Skin of body (tissue), 3 donors: ENCODE measurements at places on chromosomes 2 and 18.

GRCh38 chr2:227374158-227374557 is 4.9 kb downstream of the TM4SF20 start:
- DNase-seq = peak; percentile 40

DNA sequence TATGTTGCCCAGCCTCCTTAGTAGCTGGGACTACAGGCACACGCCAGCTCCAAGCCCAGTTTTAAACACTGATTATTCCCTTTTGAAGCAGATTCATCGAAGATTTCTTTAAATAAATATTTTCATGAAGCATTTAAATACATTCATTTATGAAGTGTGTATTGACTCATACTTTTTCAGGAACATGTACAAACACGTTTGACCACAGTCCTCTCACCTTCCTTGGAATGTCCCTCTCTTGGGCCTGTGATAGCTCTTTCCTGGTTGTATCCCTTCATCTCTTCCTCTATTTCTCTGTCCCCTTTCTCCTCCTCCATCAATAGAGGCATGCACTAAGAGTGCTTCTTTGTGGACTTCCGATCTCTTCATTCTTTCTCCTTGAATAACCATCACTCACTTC is 2.5 kb downstream of the PSTPIP2 start:
- no peak for DNase-seq

DNA sequence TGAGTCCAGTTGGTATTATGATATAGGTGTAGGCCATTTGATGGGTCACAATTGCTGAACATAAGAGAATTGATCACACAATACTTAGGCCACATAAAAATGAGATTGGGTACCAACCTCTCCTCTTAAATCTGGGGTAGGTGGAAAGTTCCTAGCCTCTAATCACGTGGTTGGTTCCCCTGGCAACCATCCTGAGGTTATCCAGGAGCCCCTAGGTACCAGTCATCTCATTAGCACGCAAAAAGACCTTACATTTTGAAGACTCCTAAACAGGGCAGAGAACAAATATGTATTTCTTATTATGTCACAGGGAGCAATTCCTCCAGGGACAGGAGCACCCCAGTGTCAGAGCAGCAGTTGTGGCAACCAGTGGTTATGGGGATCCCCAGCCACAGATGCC is 12.7 kb upstream of the SELENOI start:
- DNase-seq = no peak

- DNase-seq = no peak
Observed at GRCh38 chr2:3645745-3646389, 12.1 kb upstream of the ALLC start.

DNA sequence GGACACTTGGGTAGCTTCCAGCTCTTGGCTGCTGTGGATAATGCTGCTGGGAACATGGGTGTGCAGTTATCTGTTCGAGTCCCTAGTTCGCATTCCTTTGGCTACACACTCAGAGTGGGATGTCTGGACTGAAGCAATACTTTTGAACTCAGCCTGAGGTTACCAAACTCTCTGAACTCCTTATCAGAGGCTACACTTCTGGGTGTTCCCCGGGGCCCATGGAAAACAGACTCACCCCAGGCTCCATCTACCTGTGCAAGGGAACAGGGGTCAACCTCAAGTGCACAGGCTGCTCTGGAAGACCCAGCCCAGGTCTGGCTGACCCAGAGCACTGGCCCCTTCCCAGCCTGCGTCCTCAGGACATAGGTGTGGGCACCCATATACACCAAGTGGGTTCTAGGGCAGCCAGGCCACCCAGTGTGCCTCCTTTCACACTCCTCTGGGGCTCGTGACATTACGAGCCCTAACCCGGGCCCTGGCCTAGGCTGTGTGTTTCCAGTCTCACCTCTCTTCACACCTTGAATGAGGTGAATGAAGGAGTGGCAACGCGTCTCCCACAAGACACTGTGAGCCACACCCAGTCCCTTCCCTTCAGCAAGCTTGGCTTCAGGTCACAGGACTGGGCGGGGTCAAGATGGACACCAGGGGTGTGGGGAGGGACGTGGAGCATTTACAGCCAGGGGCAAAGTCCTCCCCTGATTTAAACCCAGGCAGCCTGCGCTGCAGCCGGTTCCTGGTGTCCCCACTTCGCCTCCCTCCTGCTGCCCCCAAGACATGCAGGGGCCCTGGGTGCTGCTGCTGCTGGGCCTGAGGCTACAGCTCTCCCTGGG is at the start of gene ALPI:
ALPI (plus strand) TSS at position 728 of the 830 bp plus-strand sequence; CDS start at position 775, 47 bp downstream.
- no peak for DNase-seq

DNA sequence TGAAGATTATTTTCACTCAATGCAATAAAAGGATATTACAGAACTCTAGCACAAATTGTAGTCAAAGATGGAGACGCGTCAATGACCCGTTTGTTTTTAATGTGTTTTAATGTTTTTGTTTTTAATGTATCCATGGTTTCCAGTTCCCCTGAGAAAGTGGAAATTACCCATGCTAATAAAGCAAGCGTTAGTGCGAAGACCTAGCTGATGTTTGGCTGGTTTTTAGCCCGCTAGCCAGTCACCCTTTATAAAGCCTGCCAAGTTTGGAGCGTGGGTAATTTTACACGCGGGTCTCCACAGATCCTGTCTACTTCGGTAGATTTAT is 430 bp upstream of the CHMP1B start:
- DNase-seq = peak; percentile 90

GRCh38 chr2:65279756-65280155 is 52.1 kb downstream of the ACTR2 start:
- no peak for DNase-seq

GRCh38 chr2:119753041-119753929 is 6.4 kb upstream of the PTPN4 start:
- peak; percentile 4 for DNase-seq

DNA sequence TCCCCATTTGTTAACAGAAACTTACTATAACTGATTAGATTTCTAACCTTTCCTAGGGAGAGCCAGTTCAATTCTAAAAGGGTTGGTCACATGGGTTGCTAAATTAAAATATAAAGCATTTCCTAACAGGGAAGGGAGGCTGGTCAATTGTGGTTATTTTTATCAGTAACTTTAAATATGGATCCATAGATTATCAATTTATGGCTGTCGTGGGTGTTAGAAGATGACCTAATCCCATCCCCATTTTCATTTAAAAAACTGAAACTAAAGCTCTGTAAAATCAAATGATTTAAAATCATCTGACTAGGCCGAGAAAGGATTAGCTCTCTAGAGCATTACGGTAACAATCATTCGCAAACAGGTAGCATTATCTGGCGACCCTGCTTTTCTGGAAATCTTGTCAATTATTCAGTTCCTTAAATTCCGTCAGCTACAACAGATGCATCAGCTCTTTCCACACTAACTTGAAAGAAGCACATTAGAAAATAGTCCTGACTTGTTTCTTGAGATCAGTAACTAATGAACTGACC is 953 bp upstream of the HNRNPA3 start:
- DNase-seq = no peak

- DNase-seq = no peak
Observed at GRCh38 chr2:47172156-47172921, 17.2 kb upstream of the STPG4 start.

GRCh38 chr2:120619579-120619978 is 116.1 kb upstream of the GLI2 start:
- no peak for DNase-seq

- DNase-seq = no peak
Observed at GRCh38 chr2:54665436-54665856, 58.0 kb upstream of the EML6 start.

DNA sequence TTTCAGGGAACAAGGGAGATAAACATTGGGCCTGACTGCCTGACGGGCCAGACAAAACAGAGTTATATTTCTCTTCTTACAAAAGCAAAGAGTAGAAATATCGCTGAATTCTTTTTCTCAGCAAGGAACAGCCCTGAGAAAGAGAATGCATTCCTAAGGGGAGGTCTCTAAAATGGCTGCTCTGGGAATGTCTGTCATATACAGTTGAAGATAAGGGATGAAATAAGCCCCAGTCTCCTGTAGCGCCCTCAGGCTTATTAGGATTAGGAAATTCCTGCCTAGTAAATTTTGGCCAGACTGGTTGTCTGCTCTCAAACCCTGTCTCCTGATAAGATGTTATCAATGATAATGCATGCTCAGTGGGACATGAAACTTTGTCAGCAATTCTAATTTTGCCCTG is 134.9 kb upstream of the CNTNAP5 start:
- no peak for DNase-seq

DNA sequence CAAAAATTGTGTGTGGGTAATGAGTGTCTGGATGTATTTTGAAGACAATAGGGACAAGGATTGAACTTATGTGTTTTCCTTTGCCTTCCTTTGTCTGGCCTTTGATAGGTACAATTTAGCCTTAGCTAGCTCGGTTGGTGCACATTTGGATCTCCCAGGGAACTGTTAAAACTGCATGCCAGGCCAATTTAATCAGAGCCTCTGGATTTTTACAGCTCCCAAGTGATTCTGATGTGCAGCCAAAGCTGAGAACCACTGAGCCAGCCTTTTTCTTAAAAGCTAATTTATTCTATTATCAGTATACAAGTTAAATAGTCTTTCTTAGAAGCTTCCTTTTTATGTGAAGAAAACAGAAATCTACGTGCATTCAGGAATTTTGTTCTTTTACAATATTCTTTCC is 25.0 kb downstream of the PLEK start:
- DNase-seq = no peak

DNA sequence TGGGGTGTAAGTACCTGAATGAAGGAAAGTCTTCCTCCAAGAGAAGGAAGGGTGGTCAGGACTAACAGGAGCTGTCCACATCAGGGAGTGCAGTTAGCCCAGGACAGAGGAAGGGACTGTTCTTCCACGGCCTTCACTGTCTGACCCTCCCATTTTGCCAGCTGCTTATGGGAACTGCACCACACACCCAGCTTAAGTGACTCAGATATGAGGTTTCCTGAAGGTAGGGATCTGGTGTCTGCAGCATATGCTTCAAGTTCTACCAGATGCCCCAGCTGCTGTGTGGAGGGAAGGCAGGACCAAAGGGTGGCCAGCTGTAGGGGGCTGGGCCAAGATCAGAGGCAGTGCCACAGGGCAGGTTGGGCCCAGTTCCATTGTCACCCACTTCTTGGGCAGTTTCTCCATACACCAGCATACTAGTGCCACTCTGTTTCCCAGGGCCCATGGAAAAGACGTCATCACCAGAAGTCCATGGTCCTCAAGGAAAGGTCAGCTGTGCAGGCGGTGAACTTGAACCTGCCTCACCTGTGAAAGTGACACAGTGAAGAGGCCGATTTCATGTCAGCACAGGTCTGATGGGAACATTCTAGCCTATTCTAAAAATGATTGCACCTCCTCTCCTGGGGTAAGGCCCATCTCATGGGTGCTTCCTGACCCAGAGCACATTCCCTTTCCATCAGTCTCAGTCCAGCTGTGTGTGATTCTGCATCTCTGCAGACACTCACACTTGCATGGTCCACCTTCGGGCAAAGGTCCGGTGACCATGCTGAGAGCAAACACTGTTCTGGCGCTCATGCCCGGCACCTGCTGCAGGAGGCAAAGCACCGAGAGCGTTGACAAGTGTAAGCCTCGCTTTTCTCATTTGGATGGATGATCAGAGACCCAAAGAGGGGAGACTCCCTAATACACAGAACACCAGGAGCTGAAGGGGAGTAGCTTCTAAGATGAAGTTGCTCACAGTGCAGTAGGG is 68.0 kb downstream of the ACAA2 start:
- DNase-seq = no peak

DNA sequence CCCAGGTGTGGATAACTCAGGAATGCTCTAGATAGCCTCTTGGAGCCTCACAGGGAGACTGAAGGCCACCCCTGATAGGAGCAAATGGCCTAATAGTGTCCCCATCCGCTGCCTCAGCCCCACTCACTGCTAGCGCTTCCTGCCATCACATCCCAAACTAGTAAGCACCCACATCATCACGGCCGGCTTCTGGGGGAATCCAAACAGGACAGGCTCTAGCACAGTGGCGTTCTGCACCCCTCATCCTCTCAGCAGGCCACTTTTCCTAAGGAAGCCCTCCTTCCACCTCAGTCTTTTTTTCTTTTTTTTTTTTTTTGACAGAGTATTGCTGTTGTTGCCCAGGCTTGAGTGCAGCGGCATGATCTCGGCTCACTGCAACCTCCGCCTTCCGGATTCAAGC is 6.3 kb upstream of the AMER3 start:
- DNase-seq = no peak

DNA sequence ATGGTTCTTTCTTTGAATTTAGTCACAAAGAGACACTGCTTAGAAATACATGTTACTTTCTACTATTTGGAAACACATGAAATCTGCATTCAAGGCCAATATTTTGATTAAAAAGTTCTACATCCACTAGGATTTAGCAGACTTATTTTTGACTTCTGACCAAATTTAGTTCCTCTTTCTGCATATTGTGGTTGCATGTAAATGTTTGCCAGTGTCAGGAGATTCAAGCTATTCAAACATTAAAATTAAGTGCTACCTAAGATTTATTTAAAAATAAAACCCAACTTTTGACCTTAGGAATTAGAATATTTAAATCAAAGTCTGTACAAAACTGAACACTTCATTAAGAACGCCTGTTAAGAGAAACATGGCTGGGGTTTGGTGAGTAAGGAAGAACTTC is 891.1 kb downstream of the CPS1 start:
- no peak for DNase-seq

- no peak for DNase-seq
Observed at GRCh38 chr2:74982577-74982976, 24.1 kb downstream of the POLE4 start.

GRCh38 chr2:15565994-15566671 is 5.0 kb upstream of the NBAS start:
- DNase-seq = no peak

DNA sequence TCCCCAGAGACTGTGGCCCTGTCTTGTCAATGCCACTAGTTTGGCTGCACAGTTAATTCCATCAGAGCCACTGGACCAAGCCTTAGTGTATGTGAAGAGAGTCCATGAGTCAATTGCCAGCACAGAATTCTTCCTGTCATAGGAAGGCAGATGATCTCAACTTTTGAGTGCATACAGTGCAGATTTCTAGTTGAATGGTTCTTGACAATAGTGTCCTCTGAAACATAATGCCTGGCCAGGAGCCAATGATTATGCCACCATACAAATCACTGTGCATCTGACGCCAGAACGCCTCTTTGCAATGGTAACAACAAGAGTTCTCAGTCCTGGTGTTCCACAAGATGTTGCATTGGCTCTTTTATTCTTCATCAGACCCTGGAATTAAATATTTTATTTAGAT is 7.1 kb downstream of the NEUROD1 start:
- DNase-seq = no peak

- no peak for DNase-seq
Observed at GRCh38 chr18:38933910-38934510, 1368.4 kb upstream of the CELF4 start.

- no peak for DNase-seq
Observed at GRCh38 chr2:234426616-234427015, 70.3 kb downstream of the ARL4C start.

DNA sequence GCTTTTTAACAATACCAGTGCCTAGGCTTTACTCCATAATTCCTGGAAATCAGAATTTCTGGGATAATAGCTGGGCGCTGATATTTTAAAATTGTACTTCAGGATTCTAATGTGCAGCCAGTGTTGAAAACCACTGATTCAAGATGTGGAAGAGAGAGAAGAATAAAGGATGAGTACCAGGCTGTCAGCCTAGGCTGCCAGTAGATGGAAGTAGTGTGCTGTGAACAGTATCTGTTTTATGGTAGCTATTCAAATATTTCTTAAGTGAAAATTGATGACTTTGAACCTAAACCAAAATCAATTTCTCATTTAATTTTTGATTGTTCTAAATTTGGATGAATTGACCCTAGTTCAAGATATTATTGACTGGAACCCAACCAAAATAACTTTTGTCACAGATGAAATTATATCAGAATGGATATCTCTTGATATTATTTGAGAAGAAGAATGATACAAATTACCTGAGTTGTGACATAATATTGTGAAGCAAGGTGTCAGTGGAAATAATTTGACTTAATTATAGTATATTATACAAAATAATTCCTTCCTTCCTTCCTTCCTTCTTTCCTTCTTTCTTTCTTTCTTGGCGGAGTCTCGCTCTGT is 88.0 kb downstream of the COMMD1 start:
- DNase-seq = no peak
